ENCODE measurements at places on chromosomes 5 and 9.

GRCh38 chr5:36530215-36530614 is 76.2 kb upstream of the SLC1A3 start:
- no peak for DNase-seq

DNA sequence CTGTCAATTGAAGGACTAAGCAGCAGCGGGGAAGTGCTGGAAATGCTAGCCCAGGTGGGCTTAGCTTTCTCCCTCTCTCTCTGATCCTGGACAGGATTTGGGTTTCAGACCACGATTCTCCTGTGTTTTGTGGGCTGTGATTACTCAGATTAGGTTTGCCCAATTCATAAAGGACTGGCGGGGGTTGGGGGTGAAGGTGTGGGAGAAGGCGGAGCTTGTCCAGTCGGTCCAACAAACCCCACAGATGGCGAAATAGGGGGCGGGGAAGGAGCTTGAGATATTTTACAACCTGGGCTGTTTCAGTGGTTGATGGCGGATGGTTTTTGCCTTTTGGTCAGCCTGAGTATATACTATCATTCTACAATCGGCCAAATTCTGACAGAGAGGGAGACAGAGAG is 35.2 kb downstream of the PCDHAC2 start:
- DNase-seq = no peak

- peak; percentile 26 for DNase-seq
Observed at GRCh38 chr9:80074439-80074838, 502.7 kb downstream of the TLE4 start.

- DNase-seq = peak; percentile 71
Observed at GRCh38 chr9:129568560-129569501, 52.1 kb downstream of the C9orf50 start.

GRCh38 chr5:169876386-169876785 is 103.9 kb downstream of the INSYN2B start:
- no peak for DNase-seq

DNA sequence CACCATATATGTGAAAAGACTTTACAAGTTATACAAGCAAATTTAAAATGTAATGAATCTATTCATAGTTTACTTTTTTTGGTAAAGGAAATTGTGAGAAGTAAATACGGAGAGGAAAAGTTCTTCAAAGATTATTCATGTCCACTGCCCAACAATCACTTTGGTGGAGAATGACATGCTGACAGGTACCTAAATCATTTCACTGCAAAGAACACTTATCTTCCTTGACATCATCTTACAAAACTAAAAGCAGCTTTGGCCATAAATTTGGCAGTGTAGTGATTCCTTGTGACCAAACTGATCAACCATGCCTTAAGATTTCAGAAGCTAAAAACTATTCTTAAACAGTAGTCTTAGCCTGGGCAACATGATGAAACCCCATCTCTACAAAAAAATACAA is 42.5 kb downstream of the GOLPH3 start:
- DNase-seq = no peak

DNA sequence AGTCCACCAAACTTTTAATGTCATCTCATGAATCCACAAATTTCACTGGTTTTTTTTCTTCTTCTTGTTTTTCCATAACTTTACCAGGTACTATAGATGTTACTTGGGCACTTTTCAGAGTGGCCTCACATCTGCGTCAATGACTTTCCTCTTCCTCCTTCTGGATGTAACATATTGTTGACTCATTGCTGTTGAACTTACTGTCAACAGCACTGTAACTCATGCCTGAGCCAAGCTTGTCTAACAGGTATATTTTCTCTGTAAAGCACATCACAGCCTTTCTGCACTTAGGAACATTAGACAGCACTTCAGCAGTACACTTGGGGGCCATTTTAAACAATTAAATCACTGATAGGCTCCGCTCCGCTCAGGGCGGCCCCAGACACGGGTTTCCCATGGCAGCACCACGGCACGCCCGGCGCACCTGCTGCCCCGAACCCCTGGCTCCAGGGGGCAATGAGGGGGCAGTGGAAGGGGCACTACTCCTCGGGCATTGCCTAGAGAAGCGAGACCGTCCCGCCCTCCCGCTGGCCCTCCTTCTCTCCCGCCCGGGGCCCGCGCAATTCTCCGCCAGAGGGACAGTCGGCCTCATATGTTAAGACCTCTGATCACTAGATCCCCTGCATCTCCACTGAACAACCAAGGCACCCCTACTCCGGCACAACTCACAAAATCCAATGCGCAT is 41.9 kb upstream of the SPATA31C2 start:
- no peak for DNase-seq

DNA sequence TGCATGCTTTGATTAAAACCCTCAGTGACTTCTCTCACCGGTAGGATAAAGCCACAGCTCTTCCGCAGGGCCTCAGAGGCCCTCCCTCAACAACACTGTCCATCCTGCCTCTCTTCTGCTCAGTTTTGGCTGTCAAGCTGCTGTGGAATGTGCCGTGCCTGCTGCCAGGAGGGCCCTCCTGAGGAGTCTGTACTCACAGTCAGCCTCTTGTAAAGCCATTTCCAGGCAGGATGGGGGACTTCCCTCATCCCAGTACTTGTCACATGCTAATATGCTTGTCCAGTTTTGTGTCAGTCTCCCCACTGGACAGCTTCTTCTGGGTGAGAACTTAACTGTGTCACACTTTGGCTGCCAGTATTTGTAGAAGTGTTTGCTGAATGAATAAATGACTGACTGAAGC is 13.9 kb upstream of the DDX41 start:
- peak; percentile 33 for DNase-seq

DNA sequence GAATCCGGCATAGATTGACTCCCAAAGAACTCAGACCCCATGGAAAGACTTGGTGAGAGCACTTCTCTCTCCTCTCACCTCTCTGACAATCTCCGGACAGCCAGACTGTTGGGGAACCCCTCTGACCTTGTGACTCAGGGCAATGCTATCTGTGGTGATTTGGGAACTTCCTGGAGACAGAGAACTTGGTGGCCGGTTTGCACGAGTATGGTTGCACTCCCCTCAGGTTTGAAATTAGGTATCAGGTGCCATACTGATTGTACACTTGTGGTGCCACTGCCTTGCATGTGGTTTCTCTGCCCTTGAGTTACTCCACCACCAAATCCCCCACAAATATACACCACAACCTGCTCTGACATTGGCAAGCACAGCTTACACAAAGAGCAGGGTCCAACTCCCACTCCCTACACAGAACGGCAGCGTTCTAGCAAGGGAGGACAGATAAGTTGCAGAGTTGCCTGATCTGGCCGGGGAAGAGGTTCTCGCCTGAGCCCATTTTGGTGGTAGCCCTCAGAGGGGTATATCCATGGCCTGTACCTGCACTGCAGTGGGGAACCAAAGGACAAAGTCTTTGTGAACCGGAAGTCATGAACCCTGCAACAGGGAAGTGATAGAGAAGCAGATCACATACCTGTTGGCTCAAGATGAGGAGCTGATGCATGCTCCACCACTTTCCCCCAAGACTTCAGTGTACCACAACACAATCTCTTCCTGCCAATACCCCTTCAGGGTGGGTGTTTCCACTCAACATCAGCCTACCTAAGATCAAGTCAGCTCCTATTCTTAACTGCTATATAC is 255.1 kb downstream of the MCTP1 start:
- DNase-seq = no peak

GRCh38 chr5:65625743-65626142 is 916 bp downstream of the SHLD3 start:
- no peak for DNase-seq
